MCF 10A (cell line): ENCODE measurements at places on chromosomes 2 and 18.
A peak's percentile ranks its signal among the peaks of the same experiment; 100 is the strongest.

- DNase-seq: peak; percentile 73
These were observed 298.5 kb downstream of the PAX3 start for GRCh38 chr2:222000326-222000725.

GRCh38 chr2:155692106-155692505, 640.4 kb downstream of the NR4A2 start:
- no peak for DNase-seq

DNA sequence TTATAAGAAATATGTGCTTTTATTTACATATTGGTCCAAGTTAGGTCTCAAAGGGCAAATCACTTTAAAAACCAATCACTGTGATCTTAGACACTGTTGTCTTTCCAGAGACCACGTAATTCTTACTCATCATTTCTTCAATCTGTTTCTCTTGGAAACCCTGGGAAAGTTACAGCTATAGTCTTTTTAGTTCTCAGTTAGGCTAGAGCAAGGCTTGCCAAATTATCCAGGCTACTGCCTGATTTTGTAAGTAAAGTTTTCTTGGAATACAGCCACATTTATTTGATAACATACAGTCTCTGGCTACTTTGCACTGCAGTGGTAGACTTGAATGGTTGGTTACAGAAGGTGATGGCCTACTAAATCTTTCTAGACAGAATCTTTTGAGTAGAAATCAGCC, 106.0 kb downstream of the KIAA1328 start:
- peak; percentile 78 for DNase-seq

- DNase-seq: no peak
These were observed 502.1 kb downstream of the PARD3B start for GRCh38 chr2:205047273-205047839.

GRCh38 chr2:10009271-10009810, 34.0 kb upstream of the KLF11 start:
- no peak for DNase-seq

DNA sequence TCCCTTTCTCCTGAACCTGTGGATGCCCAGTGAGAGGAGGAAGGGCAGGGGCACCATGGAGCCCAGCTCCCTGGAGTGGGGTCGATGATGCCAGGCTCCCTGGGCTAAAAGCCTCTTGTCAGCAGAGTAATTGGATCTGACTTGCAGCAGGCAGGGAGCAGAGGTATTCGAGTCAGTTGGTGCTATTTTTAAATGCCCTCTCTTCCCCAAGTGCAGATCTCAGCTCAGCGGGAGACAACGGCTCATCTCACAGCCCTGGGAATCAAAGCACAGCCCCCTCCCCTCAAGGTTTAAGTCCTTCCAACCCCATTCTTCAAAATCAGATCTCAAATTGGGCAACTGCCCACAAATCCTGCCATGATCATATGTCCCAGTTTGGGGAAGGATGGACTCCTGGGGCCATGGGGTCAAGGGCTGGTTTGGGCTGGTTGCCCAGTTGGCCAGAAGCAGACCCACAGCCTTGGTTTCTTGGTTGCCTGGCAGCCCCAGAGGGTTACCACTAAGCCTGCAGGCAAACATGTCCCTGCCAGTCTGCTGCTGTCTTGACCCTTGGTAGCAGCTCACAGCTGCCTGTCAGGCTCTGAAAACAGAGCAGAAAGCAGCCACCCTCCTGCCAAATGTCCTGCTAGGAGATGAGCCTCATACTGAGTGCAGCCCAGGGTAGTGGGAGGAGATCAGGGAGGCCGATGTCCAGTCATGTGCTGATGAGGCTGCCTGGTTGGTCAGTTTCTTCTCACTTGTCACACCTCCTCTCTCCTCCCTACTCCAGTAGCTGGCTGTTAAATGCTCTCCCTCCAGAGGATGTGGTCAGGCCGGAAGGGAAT, 244.9 kb downstream of the LOXHD1 start:
- DNase-seq: peak; percentile 37

GRCh38 chr18:34529358-34530335, 180.5 kb upstream of the DTNA start:
- DNase-seq: no peak
